NCI-H526 (cell line): ENCODE measurements at places on chromosomes 4 and X.

- DNase-seq: no peak
Observed at GRCh38 chr4:35217331-35217730, 1027.0 kb downstream of the ARAP2 start.

GRCh38 chrX:133375615-133376340 is 39.5 kb downstream of the GPC4 start:
- no peak for DNase-seq

GRCh38 chrX:69307756-69308155 is 142.5 kb upstream of the PJA1 start:
- DNase-seq: no peak

GRCh38 chrX:139200793-139201192 is 329.7 kb upstream of the F9 start:
- no peak for DNase-seq

- no peak for DNase-seq
Observed at GRCh38 chrX:101080326-101081124, 1.8 kb downstream of the TMEM35A start.

DNA sequence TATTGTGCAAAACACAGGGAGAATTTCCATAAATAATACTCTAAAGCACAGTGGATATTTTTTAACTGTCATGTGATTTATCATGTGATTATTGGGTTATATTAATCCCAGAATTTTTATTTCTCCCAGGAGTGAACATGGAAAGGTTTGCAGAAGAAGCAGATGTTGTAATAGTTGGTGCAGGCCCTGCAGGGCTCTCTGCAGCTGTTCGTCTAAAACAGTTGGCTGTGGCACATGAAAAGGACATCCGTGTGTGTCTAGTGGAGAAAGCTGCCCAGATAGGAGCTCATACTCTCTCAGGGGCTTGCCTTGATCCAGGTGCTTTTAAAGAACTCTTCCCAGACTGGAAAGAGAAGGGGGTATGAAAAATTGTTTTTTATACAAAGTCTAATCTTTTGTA is 10.0 kb downstream of the ETFDH start:
- DNase-seq: no peak

DNA sequence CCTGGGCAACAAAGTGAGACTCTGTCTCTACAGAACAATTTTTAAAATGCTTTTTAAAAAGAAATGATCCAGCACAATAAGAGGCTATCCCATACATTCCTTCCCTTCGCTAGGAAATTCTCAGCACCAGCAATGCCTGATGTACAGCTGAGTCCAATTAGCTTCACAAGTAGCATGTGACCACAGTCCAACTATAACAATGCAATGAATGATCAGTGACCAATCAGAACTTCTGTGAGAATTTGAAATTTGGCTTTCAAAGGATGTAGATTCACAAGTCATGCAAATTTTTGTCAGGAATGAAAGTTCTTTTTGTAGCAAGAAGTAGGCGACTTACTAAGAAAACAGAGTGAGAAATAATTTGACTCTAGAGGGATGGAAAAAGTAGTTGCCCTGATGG is 278.5 kb upstream of the UGT8 start:
- no peak for DNase-seq

- peak; percentile 67 for DNase-seq
Observed at GRCh38 chr4:80072744-80073472, at the start of gene ANTXR2. TSS of gene ANTXR2 (minus strand) at chr4:80073229. CDS start at chr4:80072560, 669 bp downstream.

GRCh38 chr4:148449921-148450320 is 7.7 kb upstream of the NR3C2 start:
- no peak for DNase-seq

DNA sequence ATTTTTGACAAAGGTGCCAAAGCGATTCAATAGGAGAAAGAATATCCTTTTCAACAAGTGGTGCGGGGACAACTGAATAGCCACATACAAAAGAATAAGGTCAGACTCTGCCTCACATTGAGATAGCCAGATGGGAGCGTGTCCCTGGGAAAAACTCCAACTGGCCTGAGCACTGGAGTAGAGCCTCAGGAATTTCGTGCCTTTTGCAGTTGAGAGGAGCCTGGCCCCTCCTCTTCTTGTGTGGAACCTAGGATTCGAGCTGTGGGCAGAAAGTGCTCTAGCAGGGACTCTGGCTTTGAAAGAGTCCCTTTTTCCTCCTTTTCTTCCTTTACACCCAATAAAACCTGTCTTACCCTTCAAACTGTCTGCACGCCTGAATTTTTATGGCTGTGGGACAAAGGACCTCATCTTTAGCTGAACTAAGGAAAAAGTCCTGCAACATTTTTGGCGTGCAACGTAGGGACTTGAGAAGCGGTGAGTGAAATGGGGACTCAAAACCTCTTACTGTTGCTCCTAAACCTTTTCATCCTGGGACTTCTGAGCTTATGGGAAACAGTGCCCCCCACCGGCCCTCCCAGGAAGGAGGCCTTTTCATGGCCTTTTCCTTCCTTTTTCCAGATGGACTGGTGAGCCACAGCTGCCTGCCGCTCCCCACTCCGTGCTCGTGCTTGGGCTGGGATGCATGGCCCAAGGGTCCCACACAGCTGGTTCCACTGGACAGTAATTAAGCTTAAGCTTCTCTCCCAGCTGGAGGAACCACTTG is 68.6 kb downstream of the BMP15 start:
- DNase-seq: no peak
